ENCODE measurements at places on chromosomes 4 and X.

DNA sequence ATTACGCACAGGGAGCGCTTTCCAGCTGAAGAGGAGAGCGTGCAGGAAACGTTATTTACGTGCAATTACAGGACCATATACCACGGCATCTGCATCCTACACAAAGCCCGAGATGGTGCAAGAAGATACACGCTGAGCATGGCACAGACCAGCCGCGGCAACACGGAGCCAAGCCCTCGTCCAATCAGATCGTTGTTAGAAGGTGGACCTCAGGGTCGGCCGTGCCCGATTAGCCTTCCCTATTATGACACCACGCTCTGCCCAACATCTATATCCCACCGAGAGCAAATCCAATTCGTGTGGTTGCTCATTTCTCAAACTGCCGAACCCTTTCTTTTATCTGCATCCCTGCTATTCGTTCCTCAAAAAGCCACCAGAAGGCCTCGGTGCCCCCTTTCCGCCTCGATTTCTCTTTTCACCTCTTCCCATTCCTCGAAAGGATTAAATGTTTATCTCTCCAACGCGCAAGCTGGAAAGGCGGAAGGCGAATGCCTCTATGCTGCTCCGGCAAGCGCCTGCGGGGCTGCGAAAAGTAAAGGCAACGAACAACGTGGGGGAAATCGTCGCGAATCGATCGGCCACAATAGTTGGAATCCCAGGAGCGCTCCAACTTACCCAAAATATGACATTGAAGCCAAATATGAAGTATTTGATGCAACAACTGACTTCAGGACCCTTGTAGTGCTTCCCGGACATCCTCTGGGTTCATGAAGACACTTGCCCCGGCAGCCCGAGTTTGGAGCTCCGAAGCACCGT lies 702 bp downstream of the TSPAN5 start:
- DNase-seq, result peak; percentile 73

- no peak for DNase-seq
These were observed 91.0 kb upstream of the PPP1R2C start for GRCh38 chrX:42869011-42869410.

DNA sequence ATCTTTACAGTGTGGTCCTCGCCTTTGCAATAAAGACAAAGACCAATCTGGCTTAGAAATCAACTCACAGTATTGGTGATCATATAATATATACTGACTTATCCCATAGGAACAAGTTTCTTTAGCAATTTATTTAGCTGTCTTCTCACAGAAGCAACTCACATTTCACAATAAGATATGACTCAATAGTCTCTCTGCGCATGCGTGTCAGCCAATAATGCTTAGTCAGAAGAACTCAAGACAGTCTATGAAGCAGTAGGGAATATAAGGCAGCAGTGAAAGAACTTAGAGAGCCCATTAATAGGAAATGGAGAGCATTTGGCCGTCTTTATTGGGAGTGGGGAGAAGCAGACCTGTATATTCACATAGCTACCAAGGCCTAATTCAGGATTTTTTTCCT lies 216.7 kb downstream of the IL13RA2 start:
- DNase-seq, result no peak

DNA sequence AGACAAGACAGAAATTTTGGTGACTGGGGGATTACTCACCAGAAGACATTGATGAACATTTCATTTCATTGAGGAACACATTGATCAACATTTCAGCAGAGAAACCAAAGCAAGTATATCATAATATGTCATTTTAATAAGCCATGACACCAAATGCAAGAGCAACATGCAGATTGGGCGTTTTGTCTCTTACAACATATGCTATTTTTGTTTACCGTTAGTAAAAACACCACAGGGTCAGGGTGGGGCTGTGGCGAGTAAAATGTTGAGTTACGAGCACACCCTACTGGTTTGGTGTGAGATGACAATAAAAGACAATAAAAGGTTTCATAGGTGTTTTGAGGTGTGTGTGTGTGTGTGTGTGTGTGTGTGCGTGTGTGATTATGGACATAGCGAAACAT lies 294.5 kb downstream of the PDGFC start:
- no peak for DNase-seq

GRCh38 chrX:11787564-11787963 lies 29.5 kb downstream of the MSL3 start:
- peak; percentile 84 for DNase-seq

- no peak for DNase-seq
These were observed 58.2 kb downstream of the TBC1D9 start for GRCh38 chr4:140697709-140698560.

GRCh38 chr4:83581411-83582288 lies 45.7 kb downstream of the GPAT3 start:
- no peak for DNase-seq

DNA sequence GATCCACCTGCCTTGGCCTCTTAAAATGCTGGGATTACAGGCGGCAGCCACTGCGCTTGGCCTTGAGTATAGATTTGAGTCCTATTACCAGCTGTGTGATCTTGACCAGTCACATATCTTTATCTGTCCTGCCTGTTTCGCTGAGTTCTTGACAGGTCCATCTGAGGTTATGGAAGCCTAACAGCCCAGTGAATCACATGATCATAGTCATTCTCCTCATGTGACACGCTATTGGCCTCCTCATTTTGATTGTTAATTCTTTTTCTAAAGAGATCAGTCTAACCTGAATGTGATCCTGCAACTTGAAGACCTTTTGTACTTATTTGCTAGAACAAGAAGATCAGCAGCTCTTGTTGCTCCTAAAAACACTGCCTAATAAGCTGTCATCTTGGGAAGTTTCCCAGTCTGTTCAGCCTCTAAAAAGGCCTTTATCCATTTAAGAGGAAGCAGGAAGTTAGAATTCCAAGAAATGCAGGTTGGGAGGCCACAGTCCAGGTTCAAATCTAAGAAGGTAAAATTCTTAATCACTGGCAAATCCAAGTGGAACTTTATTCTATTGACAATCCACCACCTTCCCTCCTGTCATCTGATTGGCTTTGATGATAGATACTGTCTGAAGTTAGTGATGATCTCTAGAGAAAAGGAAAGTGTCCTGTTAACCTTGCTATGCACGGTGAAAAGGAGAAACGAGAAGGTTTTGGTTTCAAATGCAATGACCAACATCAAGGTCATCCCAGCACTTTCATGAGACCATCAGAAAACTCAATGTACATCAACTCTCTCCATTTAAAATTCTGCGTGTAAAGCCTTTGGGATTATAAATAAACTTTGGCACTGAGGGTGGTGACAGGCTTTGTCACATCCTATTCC lies 86.9 kb downstream of the CHRNA9 start:
- no peak for DNase-seq

DNA sequence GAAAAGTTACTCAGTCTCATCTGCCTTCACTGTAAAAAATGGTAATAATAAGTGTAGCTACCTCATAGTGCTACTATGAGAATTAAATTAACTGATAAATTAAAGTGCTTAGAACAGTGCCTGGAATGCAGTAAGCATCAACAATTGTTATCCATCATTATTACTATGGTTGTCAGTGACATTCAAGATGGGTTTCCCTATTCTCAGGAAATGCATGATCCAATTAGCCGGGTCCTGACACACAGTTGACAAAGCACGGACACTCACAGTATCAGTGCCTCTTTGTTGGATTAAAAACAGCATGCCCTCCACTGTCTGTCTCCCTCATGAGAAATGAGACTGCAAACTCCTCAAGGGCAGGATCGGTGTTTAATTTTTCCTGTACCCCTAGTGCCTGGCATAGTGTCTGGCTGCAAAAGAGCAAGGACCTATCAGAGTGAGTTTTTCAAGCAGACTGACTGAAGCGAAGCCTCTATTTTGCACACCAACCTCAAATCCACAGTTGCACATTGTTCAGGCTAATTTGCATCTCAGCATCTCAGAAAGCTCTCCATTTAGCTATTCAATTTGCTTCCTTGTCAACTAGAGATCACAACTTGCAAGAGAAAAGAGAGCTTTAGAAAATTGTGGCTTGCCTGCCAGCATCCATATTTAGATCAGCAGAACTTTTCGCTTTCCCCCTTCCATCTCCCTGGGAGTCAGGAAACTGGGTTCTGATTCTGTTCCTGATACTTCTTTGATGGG lies 122.9 kb downstream of the LDB2 start:
- no peak for DNase-seq

DNA sequence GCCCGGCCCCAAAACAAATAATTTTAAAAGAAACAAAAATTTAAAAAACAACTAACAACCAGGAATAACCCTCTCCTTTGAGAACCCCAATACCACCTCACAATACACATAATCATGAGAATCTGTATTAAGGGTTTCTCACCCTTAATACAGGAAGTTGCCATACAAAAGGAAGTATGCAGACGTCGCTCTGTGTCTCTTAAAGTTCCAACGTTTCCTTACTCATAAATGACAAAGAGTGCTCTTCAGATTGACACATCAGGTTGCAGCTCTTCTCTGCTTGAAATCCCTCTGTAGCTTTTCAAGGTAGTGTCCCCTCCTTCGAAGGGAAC lies 73.9 kb upstream of the IRF2 start:
- no peak for DNase-seq

GRCh38 chr4:153573881-153574802 lies 108.0 kb downstream of the TMEM131L start:
- no peak for DNase-seq

DNA sequence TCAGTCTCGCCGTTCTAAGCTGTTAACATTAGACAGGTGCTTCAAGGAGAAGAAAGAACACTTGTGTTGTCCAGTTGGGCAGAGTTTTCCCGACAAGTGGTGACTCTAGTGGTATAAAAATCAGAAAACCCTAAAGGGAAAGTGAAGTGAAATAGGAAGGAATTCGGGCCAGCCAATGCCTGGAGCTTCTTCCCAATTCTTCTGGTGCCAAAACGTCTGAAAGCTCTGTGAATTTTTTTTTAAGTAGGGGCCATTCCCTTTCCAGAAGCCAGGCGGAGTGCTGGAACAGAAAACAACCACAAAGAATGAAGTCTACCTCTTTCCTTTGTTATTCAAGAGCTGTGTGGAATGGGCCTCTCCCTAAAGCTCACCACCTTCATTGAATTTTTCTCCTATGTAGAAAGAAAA lies 43.1 kb upstream of the PPARGC1A start:
- DNase-seq, result no peak

DNA sequence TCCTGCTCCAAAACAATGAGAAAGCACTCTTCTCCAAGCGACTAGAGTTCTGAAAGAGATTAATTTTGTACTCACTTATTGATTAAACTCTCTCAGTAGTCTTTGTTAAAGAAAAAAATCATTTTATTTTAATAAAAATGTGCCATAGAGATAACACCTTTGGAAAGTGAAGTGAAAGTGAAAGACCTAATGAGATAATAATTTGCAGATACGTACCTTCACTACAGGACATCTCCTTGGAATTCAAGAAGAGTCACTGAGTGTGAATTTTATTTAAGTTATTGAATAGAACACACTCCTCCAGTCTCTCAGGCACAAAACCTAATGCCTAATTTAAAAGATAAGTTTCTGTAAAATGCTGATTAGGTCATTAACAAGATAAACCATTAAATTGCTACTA lies 1070.6 kb upstream of the GRID2 start:
- DNase-seq, result no peak

- no peak for DNase-seq
These were observed 100.9 kb downstream of the BRWD3 start for GRCh38 chrX:80708781-80709180.

GRCh38 chr4:112073181-112073580 lies 72.1 kb upstream of the FAM241A start:
- no peak for DNase-seq

GRCh38 chrX:149908727-149909126 lies 20.6 kb upstream of the HSFX4 start:
- no peak for DNase-seq

GRCh38 chrX:16851421-16851820 lies 18.7 kb downstream of the RBBP7 start:
- DNase-seq, result no peak

DNA sequence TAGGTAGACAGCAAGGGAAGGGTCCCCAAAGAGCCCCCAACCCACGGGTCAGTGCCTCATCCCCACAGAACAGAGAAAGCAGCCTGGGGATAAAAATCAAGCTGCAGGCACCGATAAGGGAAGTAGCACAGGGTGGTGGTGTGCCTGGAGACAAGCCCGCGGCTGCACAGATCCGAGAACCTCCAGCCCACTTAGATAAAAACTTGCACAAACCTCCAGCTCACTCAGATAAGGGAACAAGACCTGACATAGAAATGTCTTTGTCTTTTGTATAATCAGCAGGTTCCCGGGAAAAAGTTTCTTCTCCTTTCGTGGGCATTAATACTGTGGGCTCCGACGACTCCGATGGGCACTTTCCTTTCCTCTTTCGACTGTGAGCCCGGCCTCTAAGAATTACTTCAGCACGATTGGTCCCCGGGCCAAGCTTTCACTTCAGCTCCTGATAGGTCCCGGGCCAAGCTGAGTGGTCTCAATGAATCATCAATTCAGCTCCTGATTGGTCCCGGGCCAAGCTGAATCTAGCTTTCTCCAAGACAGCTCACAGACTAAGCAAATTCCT lies 32.4 kb downstream of the PRDX4 start:
- DNase-seq, result peak; percentile 53

DNA sequence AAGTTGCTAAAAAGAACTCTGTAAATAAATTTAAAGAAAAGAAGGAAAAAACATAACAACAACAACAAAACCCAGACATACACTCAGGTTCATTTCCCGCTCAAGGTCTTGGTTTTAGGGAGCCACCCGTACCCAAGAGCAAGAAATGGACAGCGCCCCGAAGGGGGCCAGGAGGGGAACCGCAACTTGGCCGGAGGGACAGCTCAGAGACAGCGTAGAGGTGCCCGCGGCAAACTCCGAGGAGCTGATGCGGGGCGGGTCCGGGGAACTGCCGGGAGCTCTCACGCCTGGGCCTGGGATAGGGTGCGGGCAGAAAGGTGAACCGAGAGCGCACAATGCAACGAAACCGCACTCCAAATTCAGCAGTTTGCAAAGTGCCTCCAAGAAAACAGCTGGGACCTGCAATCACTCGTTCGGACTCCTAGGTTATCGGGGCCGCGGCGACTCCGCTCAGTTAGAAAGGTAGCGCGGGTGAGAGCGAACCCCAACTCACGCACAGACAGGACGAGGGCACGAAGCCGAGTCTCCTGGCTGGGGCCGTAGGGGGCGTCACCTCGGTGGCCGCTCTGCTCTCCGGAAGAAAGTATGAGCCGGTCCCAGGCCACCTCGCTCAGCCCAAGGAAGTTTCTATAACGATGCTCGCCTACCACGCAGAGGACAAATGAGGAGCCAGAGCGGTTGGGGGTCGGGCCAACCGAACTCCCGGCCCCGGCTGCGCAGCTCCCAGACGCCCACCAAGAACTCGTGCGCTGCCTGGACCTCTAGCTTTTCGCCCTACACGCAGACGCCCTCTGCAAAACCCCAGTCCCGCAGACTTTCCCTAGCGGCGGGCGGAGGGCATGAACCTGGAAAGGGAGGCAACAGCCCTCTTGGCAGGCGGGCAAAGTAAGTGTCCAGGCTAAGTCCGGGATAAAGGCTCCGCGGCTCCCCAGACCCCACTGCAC lies 1.4 kb downstream of the NDNF start:
- DNase-seq, result peak; percentile 63

Measured in activated CD8-positive, alpha-beta memory T cell treated with anti-CD3 and anti-CD28 coated beads, Interleukin-2, amount 50 U/mL, for 48 hours (primary cell).